ENCODE measurements at places on chromosomes 2 and 18. TPM values are rescaled to one million over a fixed set of nuclear protein-coding genes. Genes with fewer than 3 reads are reported as not detected.

Gene RAB6C
- not detected for polyA plus RNA-seq

- H3K4me1 ChIP-seq, result no peaks in the 10 kb centered on the region
- H3K27ac ChIP-seq, result no peak overlapping the region
- no peak for DNase-seq
Measured at GRCh38 chr18:65968239-65969004, 217.6 kb downstream of the CDH7 start.

- no peaks in the 10 kb centered on the region for H3K27me3 ChIP-seq
- no peak for DNase-seq
- no peak overlapping the region for H3K27ac ChIP-seq
- H3K4me3 ChIP-seq, result no peak overlapping the region
- H3K36me3 ChIP-seq, result no peaks in the 10 kb centered on the region
Measured at GRCh38 chr18:40911582-40912254, 1043.3 kb upstream of the PIK3C3 start.

DNA sequence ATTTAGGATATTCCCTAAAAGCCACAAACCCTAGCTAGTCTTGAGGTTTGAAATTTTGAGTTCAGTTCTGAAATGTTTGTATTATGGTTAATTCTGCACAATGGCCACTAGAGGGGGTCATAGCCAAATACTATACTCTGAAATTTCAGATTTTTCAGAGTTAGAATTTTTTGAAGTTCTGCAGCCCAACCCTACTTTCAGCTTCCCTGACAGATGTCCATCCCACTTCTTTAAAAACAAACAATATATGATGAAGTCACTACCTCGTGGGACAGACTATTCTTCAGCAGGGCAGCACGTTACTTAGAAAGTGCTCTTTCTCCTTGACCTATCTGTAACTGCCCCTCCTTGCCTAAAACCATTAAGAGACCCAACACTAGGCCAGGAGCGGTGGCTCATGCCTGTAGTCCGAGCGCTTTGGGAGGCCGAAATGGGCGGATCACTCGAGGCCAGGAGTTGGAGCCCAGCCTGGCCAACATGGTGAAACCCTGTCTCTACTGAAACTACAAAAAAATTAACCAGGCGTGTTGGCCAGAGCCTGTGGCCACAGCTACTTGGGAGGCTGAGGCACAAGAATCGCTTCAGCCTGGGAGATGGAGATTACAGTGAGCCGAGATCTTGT is 48.2 kb upstream of the PAPOLG start:
- no peak overlapping the region for H3K27ac ChIP-seq
- H3K4me1 ChIP-seq, result no peaks in the 10 kb centered on the region
- H3K4me3 ChIP-seq, result no peak overlapping the region

DNA sequence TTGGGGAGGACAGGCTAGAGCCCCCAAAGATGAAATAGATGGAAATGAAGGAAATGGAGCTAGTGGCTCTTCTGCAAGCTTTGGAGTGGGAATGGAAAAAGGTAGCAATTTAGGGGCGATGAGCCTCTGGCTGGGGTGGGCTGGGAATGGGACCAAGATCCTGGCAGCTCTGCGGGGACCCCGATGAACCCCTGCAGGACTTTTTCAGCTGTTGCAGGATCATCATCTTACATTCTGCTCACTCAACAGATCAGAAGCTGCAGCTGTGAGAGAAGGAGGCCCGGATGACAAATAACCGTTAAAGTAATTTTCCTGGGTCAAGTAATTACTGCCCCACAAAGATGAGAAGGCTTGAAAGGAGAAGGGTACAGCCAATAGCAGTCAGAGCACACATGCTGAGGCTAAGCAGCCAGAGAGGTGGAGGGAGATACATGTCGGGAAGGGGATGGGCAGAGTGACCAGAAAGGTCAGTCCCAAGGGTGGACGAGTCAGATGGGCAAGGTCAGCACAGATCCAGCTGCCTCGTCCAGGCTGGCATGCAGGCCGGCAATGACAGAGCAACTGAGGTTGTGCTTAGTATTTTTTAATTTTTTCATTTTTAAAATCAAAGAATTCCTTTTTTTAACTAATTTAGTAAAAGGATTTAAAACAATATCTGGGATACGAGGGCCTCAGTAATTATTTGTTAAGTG is 245.0 kb upstream of the RAB6C start:
- no peak for DNase-seq
- no peaks in the 10 kb centered on the region for H3K36me3 ChIP-seq
- H3K27me3 ChIP-seq, result no peaks in the 10 kb centered on the region
- H3K27ac ChIP-seq, result no peak overlapping the region

GRCh38 chr2:173099804-173100203 is 24.2 kb downstream of the MAP3K20 start:
- no peak for DNase-seq
- peaks cover 2% of the 10 kb centered on the region for H3K27me3 ChIP-seq
- no peaks in the 10 kb centered on the region for H3K36me3 ChIP-seq
- no peaks in the 10 kb centered on the region for H3K4me1 ChIP-seq
- H3K27ac ChIP-seq, result no peak overlapping the region
